ENCODE measurements at places on chromosomes 4 and X.
A peak's percentile ranks its signal among the peaks of the same experiment; 100 is the strongest.

DNA sequence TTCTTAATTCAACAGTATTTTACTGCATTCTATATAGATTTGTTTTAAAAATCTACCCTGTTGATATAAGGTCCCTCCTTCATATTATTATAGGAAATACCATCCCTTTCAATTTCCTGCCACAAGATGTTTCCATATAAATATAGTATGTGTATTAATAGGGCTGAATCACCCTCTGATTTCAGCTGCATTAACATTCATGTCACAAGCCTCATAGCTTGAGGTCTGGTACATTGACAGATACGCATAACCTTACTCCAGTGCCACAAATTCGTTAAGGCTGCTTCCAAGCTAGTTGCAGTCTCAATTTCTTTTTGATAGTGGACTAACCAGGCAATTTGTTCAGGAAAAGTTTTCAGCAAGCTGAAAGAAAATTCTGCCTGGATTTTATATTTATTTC is 128.4 kb downstream of the KLHL34 start:
- no peak for DNase-seq

DNA sequence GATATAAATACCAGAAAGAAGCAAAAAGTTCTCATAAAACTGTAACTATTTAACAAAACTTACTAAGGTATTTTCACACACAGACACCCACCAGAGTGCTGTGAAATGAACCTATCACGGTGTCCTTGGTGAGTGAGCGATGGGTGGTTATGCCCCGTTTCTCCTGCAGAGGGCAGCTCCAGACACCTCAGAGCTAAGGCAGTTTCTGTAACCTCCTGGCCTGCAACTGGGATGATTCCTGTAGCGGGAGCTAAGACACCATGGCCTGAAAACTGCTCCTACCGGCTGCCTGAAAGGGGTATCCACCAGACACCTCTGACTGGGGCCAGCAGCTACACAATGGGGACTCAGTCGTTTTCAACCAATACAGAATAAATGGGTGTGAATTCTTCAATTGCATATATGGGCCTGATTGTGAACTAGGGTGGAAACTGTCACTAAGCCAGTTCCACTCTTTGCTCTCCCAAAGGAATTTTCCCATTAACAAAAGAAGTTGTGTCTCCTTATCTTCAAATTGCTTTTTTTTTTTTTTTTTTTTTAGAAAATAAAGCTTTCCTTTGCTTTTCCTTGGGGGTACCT is 2375.8 kb upstream of the TENM3 start:
- peak; percentile 77 for DNase-seq

DNA sequence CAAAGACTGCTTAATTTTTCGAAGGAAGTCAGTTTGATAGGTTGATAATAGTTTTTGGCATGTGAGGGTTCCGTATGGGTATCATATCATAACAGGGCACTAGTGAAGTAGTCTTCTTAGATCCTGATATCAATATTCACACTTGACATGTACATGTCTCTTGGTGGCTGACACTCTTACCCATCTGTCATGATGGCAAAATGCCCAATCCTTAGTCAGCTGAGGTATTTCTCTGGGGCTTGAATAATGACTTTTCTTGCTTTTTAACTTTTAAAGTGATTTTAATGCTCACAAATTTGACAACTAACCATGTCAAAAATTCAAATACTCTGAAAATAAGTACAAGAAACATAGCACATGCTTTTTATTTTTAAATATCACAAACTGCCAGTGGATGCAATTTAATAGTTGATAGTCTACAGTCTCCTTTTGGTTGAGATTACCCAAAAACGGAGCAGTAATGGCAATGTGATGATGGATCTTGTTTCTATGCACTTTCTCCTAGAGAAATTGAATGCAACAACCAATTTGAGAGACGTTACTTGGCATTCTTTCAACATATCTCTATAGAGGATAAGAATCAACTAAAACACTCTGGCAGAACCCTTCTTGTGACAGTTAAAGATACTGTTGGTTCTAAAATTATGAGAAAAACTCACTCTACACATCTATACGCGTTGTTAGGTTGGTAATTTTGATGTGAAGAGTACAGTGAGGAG is 552.9 kb upstream of the PABPC4L start:
- DNase-seq, result no peak

DNA sequence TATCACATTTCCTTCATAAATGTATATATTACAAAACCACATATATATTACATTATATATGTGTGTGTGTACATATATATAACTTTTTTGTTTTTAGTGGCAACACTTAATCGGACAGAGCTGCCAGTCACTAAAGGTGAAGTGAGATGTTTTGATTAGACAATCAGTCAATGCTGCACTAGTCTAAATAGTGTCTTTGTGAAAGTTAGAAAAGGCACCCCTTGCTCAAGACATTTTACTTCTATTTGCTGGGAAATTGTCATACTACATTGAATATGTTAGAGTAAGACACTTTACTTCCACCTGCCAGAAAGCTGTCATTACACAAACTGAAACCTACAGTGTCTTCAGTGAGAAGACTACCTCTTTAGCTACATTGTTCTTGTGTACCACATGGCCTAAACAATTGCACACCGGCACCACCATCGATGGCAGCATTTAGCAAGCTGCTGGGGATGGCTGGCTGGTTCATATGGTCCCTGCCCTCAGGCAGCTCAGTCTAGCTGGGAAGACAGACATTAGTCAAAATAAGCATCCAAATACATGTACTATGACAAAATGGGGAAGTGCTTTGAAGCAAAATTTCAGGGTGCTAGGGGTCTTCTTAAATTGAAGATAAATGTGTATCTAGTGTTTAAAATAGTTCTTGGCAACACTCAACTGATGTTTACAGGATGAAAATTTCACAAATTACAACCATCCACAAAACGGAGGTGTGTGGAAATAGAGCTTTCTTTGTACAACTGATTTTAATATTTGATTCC is 148.1 kb upstream of the GATB start:
- no peak for DNase-seq

- DNase-seq, result no peak
Observed at GRCh38 chr4:188168726-188169373, 29.6 kb downstream of the TRIML1 start.

DNA sequence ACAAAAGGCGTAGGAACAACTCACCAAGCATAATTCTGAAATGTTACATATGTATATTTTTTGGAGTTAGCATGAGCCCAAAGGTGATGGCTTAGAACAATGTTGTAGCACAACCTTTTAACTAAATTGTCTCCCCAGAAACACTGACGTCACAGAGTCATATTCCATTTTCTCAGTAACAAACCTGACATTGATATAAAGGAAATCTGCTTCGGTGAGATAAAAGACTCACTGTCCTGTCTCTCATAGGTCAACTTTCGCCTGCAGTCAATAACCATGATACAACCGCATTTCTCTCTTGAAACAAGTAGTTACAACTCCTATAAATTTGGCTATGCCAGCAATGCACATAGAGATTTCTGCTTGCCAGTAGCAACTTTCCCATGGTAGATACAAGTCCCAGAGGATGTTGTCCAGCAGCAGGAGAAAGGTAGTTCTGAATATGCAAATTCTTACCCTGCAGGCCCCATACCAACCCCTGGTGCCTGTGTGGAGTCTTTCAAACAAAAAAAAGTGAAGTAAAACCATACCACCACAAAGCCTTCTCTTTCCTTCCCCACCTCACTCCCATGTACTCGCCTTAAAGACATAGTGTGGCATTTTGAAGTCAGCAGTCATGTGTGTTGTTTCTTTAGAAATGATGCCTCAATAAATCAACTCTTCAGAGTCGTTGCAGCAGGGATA is 47.9 kb downstream of the MTM1 start:
- DNase-seq, result peak; percentile 68

GRCh38 chrX:148069759-148070503 is 88.8 kb downstream of the FMR1NB start:
- no peak for DNase-seq

DNA sequence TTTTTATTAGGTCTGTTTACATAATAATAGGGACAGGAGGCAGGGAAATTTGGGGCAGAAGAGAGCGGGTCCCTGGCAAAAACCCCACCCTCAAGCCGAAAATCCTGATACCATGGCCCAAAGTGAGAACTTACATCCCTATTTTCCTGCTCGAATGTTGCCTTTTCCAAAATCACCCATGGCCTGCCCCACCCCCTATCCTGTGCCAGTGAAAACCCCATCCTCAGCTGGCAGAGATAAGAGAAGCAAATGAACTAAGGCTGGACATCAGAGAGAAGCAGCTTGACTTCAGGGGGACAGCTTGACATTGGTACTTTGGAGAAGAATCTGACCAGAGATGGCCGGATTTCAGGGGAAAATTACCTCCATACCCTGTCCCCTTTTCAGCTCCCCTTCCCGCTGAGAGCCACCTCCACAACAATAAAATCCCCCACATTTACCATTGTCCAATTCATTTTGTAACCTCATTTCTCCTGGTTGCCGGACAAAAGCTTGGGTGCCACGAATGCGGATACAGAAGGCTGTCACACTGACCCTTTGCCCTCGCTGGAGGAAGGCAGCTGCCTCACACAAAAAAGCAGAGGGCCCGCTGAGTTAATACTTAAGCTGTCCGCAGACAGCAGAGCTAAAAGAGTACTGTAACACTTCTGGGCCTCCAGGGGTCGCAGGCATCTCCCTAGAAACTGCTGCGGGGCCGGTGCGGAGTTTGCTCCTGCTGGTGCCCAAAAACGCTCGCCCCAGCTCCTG is 196.2 kb downstream of the SNCA start:
- peak; percentile 70 for DNase-seq

GRCh38 chr4:147730333-147730732 is 1.6 kb upstream of the ARHGAP10 start:
- peak; percentile 32 for DNase-seq

GRCh38 chr4:108116423-108117168 is 52.1 kb downstream of the LEF1 start:
- peak; percentile 41 for DNase-seq

DNA sequence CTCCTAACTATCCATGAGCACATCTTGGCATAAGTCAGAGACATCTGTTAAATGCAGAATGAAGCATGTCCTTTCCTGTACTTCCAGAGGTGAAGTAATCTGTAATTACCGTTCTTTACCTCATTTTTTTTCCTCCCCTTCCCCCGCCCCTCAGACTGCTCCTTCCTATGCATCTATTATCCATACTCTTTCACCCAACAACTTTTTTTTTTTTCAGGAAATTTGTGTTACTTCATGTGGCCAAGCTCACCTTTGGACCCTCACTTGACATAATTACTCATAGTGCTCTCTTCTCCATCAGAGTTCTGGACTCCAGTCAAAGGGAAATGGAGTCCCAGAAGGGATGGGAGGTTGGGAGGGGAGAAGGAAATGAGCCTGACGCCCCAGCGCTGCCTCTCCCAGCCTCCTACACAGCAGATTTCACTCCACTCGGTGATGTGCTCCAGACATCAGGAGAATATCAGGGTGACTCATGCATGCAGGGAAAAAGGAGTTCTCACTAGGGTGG is 568.8 kb downstream of the STIM2 start:
- DNase-seq, result no peak

- no peak for DNase-seq
Observed at GRCh38 chr4:26217481-26217880, 103.3 kb upstream of the RBPJ start.

- DNase-seq, result no peak
Observed at GRCh38 chr4:185309770-185310169, 86.0 kb downstream of the LRP2BP start.

GRCh38 chr4:121958777-121959176 is 6.9 kb upstream of the TRPC3 start:
- DNase-seq, result no peak

GRCh38 chr4:84480082-84480481 is 19.0 kb downstream of the NKX6-1 start:
- DNase-seq, result no peak

GRCh38 chr4:120920666-120921065 is 1.9 kb downstream of the PRDM5 start:
- DNase-seq, result no peak

DNA sequence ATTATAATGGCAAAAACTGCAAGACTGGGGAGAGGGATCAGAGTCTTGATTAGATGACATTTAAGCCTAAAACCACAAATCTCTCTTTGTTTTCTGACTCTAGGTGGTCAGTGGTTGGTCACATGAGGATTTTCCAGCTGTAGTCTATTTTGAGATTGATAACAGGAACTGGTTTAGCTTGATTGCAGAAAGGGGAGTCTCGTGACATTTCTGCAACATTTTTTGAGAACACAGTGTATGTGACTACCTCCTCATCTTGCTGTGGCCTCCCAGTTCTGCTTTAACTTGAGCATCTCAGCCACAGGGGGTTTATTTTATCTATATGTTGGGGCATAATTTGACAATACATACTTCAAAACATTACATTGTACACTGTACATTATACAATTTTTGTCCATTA is 726.4 kb upstream of the MAGEB2 start:
- peak; percentile 21 for DNase-seq

DNA sequence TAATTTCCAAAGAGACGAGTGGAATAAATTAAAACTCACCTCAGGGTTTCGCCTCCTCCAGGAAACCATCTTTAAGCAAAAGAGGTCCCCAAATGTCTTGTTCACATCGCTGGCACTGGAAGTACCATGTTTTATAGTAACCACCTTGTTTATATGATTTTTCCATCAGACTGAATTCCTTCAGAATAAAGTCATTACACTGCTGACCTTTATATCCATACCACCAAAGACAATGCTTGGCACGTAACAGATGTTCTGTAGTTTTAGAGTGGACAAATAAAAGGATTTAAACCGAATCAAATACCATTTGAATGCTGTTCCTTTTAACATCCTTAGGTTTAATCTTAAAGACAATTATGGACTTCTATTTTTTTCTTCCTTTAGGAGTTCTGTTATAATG is 4.7 kb downstream of the NUDT6 start:
- DNase-seq, result no peak

- no peak for DNase-seq
Observed at GRCh38 chr4:135185256-135185655, 983.7 kb upstream of the PABPC4L start.

DNA sequence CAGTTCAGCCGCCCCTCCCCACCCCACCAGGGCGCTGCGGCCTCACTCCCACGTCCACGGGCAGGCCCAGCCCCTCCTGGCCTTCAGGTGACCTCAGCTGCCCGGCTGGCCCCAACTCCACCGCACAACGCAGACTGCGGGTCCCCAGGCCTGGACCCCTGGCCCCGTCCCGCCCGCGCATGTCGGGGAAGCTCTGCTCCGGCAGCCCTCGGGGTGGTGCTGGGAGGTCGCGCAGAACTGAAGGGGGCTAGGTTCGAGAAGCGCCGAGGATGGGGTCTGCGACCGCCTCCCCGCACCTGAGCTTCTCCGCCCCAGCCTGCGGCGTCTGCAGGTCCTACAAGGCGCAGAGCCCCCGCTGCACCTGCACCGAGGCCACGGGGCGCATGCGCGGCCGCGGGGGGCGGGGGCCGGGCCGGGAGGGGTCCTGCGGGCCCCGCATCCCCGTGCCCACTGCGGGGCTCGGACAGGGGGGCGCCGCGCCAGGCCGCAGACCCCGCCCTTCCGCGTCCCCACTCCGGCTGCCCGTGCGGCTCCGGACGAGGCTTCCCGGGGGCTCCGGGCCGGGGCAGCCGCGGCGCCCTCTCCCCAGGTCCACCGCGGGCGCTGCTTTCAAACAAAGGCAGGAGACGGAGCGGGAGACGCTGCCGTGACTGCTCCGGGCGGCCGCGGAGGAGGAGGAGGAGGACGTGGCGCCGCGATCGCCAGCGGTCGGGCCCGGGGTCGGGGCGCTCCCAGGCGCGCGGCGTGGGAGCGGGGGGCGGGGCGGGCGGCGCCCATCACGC is 672 bp upstream of the NAT8L start:
- DNase-seq, result peak; percentile 43

All from hematopoietic multipotent progenitor cell treated with erythropoietin and hydrocortisone succinate and interleukin-3 and kit ligand, for 4 days (in vitro differentiated cells).